ENCODE measurements at places on chromosomes 2 and 18. TPM values are rescaled to one million over a fixed set of nuclear protein-coding genes. Genes with fewer than 3 reads are reported as not detected.

GRCh38 chr2:234193977-234194563 is 143.6 kb downstream of the SPP2 start:
- no peak for DNase-seq

DNA sequence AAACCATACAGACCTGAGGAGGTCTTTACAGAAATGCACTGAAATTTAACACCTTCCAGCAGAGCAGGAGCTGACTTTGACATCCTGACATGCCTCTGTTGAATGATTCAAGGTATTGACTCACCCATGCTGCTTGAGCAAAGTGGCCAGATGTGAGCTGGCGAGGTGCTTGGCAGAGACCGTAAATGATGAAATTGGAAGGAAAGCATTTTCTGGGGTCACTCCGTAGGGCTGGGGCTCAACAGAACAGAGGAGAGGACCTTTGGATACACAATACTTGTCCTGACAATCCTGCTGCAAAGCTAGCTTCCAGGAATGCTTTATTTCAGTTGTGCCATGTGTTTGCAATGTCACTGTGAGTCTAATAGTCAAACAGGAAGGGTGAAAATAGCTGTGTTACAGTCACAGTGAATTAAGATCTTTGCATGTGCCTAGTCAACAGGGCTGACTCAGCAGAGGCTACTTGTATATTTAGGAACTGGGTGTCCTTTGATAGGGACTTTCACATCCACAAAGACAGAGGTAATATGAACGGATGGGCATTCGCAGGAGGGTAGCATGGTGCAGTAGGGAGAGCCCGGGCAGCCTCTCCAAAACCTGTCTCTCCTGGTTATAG is 31.6 kb upstream of the NCK2 start:
- peak; percentile 71 for DNase-seq

- DNase-seq = no peak
Observed at GRCh38 chr2:172090044-172090961, 5.0 kb downstream of the DLX1 start.

The PIEZO2 gene
- total RNA-seq = not detected

DNA sequence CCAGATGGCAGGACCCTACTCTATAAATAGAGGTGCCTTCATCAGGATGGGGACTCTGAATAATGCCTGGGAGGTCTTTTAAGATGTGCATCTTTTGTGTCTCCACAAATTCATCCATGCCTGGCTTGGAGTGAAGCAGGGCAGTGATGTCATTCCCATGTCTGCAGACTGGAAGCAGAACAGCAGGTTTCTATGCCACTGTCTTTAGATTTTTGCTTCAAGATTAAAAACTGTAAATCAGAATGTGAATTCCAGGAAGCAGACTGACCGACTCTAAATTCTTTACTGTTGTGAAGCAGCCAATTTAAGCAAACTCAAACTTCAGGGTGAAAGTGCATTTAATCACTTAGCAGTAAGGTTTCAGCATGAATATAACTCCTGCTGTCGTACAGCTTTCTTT is 159.3 kb downstream of the SCG2 start:
- DNase-seq = no peak

The ARHGAP15 gene
- total RNA-seq = not detected

GRCh38 chr2:234979204-234980167 is 27.7 kb downstream of the SH3BP4 start:
- no peak for DNase-seq

DNA sequence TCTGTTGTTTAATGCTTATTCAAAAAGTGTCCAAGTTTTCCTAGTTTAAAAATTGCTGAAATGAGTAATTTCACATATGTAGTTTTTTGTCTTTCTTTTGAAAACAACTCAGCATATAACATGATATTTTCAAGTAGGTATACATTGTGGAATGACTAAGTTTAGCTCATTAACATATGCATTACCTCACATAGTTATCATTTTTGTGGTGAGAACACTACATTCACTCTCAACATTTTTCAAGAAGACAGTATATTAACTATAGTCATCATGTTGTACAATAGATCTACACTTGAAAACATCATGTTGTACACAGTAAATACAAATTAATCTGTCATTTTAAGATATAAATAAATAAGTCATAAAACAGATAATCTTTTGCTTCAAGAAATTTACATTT is 340.0 kb downstream of the CCDC85A start:
- DNase-seq = peak; percentile 68

The SATB2 gene
- total RNA-seq = 2.8 TPM
